Astrocyte (in vitro differentiated cells and primary cell): ENCODE measurements at places on chromosomes 1 and 21. TPM values are rescaled to one million over a fixed set of nuclear protein-coding genes. Genes with fewer than 3 reads are reported as not detected.

MFAP2 gene
- total RNA-seq, result 121 and 132 TPM in 2 replicates

DVL1 gene
- total RNA-seq, result 54.0 and 55.0 TPM in 2 replicates

ARV1 gene
- total RNA-seq, result 14.4 and 16.7 TPM in 2 replicates

CYP2J2 gene
- 1.8 TPM in 2 replicates for total RNA-seq

PTPRF gene
- 231 and 275 TPM in 2 replicates for total RNA-seq

COL9A2 gene
- total RNA-seq, result 1.5 and 2.1 TPM in 2 replicates

POFUT2 gene
- total RNA-seq, result 109 and 119 TPM in 2 replicates

GBP3 gene
- total RNA-seq, result 30.3 and 34.9 TPM in 2 replicates

ENAH gene
- 749 and 829 TPM in 2 replicates for total RNA-seq

ACKR1 gene
- 0.67 and 1.00 TPM in 2 replicates for total RNA-seq

LCE1A gene
- total RNA-seq, result not detected in 2 replicates

TACSTD2 gene
- total RNA-seq, result 0.87 and 3.0 TPM in 2 replicates

PLA2G5 gene
- not detected in 2 replicates for total RNA-seq

PCP4L1 gene
- total RNA-seq, result 0.26 TPM in 1 of 2 replicates, not detected in the other

FCRL6 gene
- not detected in 2 replicates for total RNA-seq

FAM78B gene
- 0.20 and 0.67 TPM in 2 replicates for total RNA-seq

CA6 gene
- not detected in 2 replicates for total RNA-seq

RNU1-2 gene
- 1,356 and 1,553 TPM in 2 replicates for total RNA-seq

PADI2 gene
- 0.43 and 0.48 TPM in 2 replicates for total RNA-seq

SPATA17 gene
- total RNA-seq, result 1.3 and 1.6 TPM in 2 replicates

COL24A1 gene
- 2.6 and 5.6 TPM in 2 replicates for total RNA-seq

ZNF496 gene
- 30.3 and 30.5 TPM in 2 replicates for total RNA-seq

OR10K1 gene
- not detected in 2 replicates for total RNA-seq

CCDC30 gene
- total RNA-seq, result 2.2 and 2.5 TPM in 2 replicates

KRTAP10-8 gene
- total RNA-seq, result not detected in 2 replicates

PPFIA4 gene
- total RNA-seq, result 9.1 and 11.0 TPM in 2 replicates

PGM1 gene
- total RNA-seq, result 36.9 and 48.7 TPM in 2 replicates

PCSK9 gene
- 0.53 and 1.4 TPM in 2 replicates for total RNA-seq

NAV1 gene
- 79.7 and 85.2 TPM in 2 replicates for total RNA-seq

EGLN1 gene
- total RNA-seq, result 34.5 and 35.5 TPM in 2 replicates

IGFN1 gene
- total RNA-seq, result 0.02 TPM in 1 of 2 replicates, not detected in the other
